Stimulated activated CD4-positive, alpha-beta T cell treated with anti-CD3 and anti-CD28 coated beads, Interleukin-15, amount 100 ng/mL, for 1 hour (primary cell): ENCODE measurements at places on chromosomes 6 and 20.

GRCh38 chr20:52748990-52749389, 223.2 kb upstream of the TSHZ2 start:
- DNase-seq = no peak

- no peak for DNase-seq
These were observed 52.5 kb upstream of the SLC22A23 start for GRCh38 chr6:3509336-3509735.

DNA sequence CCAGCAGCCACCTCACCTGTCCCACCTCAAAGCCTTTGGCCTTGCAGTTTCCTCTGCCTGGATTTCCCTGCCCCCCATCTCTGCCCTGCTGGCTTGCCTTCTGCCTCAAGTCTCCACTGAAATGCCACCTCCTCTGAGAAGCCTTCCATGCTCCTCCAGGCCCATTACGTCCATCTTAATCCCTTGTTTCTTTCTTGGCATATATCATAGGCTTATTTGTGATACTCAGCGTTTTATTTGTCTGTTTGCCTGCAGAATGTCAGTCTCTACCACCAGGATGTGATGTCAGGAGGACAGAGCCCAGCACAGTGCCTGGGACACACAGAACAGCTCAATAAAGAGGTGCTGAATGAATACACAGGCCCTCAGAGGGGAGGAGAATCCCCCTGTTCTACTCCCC, 24.4 kb upstream of the TLDC2 start:
- no peak for DNase-seq

DNA sequence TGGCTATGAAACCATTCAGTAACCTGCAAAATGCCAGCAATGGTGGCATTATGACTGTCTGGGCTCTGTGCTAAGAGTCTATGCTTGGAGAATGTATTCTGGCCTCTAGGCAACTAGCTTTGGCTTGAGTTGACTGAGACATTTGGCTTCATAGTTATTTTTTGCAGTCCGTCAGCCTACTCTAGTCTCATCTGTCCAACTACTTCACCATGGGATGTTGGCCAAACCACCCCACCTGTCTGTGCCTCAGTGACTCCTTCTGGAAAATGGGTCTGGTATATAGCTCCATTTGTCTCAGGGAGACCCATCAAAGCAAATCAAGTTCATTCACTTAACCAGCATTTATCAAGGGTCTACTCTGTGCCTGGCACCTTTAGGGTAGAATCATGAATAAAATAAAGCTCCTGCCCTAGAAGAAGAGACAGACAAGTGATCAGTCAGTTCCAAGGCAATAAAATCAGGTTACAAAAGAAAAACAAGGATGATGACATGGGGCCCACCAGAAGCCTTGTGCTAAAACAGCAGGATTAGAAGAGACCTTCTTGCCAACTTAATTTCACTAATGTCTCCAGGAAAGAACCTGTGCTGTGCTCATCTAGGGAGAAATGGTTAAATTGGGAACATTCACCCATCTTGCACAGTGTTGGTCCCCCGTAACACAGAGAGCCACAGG, 102.4 kb upstream of the ARMC2 start:
- no peak for DNase-seq

DNA sequence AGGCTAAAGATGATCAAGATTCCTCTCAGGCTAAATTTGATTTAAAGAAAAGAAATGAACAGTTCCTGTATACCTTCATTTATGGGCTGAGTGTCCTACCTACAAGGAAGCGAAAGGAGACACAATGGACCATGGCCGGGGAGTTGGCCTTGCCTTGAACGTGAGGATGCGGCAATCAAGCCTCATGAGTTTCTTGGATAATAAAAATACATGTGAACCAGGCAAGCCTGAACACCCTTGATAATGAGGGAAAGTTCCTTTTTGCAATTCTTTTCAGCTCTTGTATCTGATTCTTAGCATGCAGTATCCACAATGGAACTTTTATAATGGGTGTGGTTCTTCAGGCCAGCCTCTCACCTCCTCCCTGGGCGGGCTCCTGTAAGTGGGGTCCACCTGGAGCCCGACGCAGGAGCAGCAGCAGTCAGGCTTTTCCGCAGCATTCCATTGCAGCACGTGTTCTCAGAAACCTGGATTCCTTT, 83.8 kb downstream of the RNASET2 start:
- no peak for DNase-seq

GRCh38 chr6:3222506-3223038, 4.9 kb downstream of the TUBB2B start:
- no peak for DNase-seq

GRCh38 chr6:31621991-31622390, 1.5 kb downstream of the PRRC2A start:
- no peak for DNase-seq

DNA sequence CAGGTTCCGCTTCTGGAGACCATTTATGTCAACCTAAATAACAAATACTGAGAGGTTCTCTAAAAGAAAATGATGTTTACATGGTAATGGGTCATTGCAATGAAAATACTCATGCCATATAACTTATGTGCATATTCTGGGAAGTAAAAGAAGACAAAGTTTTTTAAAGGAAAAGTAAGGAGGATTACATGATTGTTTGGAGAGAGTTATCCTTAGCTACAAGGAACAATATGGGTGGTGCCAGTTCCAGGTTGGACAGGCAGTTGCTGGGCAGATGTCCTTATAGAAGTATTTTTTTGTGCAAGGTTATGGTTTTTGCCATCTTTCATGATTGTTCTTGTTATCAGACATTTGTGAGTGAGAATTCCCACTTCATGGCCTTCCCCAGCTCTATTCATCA, 52.5 kb downstream of the MRAP2 start:
- no peak for DNase-seq

DNA sequence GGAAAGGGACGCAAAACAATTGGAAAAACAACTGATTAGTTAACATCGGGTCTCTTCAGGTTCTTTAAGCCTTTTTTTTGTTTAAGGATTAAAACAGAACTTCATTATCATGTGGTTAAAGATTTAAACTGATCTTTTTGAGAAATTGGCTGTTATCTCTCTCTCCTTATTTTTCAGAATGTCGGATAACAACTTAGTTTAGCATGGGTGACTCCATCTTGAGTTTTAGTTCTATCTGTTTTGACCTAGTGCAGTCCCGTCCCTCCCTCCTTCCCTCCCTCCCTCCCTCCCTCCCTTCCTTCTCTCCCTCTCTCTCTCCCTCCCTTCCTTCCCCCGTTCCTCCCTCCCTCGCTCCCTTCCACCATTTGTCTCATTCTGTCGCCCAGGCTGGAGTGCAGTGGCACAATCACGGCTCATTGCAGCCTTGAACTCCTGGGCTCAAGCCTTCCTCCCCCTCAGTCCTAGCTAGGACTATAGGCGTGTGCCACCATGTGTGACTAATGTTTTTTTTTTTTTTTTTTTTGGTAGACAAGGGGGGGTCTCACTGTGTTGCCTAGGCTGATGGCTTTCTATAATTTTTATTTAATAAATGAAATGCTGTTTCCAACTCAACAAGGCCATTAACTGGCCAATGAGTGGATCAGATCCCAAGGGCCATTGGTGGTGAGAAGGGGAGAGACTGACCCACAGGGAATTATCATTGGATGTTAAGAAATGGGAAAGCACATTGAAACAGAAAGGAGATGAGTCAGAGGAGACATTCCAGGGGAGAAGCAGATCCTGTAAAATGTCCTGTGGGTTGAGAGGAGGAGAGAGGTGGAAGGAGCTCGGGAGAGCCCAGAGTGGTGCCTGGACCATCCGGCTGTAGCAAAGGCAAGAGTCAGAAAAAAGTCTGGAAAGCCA, 13.6 kb downstream of the BAK1 start:
- no peak for DNase-seq

DNA sequence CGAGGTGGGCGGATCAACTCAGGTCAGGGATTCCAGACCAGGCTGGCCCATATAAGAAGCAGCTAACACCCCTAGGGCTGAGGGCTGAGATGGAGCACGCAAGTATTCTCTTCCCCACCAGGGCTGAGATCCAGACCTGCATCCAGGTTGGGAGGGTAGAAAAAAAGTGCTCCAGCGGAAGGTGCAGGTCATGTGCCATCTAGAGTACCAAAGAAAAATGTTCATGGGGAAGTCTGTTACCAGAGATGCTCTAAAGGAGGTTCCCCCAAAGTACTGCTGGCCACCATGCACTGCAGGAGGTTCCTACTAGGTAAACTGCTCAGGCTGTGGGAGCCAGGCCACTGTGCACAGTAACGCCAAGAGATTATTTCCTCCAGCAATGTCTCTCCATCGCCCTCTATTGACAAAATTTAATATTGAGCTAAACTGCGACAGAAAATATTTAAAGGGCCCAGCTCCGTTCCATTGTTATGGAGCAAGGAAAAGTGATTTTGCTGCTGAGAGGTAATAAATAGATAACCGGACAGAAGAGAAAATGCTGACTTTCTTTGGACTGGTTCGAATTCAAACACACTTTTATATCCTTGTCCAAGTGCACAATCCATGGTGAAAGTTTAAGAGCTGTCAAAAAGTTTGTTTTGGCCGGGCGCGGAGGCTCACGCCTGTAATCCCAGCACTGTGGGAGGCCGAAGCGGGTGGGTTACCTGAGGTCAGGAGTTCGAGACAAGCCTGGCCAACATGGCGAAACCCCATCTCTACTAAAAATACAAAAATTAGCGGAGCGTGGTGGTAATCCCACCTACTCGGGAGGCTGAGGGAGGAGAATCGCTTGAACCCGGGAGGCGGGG, 159.9 kb downstream of the OR2B2 start:
- DNase-seq = peak; percentile 15

GRCh38 chr6:156280065-156280464, 497.1 kb upstream of the ARID1B start:
- no peak for DNase-seq

- DNase-seq = no peak
These were observed 212.6 kb downstream of the BCAS1 start for GRCh38 chr20:53857723-53858236.

DNA sequence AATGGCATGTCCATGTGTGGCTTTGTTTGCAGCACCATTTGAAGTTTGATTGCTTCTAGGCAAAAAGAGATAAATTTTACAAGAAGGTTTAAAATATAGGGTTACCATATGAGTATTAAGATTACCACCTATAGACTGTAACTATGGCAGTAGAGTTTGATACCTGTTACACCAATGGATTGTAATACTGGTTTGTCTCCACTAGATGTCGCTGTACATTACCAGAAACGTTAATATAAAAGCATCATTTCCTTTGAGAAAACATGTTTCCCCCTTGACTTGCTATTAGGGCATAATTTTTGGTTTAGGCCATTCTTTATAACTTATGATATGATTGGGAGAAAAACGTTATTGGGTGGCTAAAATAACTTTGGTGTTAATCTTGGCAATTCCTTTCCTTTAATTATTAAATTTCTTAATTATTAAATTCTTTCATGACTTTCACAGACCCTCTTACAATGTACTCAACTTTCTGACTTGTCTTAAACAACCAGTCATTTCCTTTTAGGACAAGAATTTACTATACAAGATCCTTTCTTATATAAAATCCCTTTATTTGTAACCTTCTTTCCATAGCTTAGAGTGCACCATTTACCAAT, 42.8 kb downstream of the HLA-DPB1 start:
- no peak for DNase-seq

DNA sequence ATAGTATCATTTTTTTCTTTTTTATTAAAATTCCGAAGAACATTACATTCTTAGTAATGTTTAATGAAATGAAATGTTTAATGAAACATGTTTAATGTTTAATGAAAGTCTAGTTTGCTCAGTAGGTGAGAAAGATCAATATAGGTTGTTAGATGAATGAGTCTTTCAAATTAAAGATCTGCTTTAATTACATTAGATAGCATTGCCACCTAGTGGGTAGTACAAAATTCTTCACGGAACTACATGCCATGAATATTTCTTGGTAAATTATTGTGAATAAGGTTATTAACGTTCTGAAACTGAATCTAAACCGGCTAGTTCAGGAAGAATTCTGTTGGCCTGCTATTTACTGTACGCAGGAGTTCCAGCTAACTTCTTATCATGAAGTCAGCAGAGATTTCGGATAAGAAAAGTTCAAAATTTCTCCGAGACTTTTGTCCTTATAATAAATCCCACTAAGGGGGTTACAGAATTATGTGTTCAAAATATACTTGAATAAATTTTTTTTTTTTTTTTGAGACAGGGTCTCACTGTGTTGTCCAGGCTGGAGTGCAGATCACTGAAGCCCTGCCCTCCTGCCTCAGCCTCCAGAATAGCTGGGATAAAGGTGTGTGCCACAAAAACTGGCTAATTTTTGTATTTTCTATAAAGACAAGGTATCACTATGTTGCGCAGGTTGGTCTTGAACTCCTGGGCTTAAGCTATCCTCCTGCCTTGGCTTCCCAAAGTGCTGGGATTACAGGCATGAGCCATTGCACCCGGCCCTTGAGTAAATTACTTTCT, 7.9 kb upstream of the GMNN start:
- no peak for DNase-seq

DNA sequence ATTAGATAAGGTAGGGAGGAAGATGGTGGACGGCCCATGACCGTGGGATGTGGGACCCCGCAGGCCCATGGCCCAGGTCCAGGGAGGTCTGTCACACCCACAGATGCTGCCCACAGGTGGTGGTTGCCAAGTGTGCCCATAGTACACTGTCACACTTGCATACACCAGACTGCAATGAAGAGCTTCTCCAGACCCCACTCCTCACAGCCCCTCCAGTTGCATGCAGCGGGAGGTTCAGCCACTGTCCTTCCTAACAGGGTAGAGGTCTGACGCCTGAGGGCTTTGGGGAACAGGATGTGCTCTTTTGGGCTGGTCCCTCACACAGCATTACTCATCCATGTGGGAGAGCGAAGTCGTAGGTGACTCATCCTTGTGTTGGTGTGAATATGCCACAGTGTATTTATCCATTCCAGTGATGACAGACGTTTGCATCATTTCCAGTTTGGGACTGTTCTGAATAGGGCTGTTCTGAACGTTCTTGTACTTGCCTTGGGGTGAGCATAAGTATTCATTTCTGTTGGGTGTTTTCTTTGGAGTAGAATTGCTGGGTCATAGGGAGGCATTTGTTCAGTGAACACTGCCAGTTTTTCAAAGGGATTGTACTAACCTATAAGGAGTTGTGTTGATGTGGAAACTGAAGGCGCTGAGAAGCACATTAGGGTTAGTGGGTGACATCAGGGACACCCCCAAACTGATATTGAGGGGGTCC, 10.1 kb upstream of the PYGB start:
- peak; percentile 10 for DNase-seq

DNA sequence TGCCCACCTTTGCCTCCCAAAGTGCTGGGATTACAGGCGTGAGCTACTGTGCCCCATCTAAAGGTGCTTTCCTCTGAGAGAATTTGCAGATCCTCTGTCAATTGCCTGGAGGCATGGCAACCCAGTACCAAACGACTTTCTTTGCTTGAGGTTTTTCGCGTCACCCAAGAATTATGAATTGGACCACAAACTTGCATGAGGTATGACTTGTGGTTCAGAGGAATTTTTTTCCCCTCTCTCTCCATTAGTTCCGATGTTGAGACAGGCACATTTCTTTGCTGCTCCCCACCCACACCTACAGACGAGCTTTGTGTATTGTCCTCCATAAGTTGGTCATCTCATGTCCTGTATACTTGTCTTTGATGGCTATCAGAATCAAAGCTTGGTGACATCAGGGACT, 11.8 kb upstream of the SCAF8 start:
- no peak for DNase-seq

DNA sequence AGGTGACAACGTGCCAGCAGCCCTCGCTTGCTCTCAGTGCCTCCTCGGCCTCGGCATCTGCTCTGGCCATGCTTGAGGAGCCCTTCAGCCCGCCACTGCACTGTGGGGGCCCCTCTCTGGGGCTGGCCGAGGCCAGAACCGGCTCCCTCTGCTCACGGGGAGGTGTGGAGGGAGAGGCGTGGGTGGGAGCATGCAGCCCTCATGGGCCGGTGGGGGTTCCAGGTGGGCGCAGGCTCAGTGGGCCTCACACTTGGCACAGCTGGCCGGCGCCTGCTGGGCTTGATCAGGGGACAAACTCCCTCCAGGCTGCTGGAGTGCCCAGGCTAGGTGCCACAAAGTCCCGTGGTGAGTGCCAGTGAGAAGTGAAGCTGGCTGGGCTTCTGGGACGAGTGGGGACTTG, 566.6 kb upstream of the ID4 start:
- DNase-seq = no peak
